ENCODE measurements at places on chromosomes 2 and 18.

GRCh38 chr2:186919296-186919695 lies 70.3 kb upstream of the ZSWIM2 start:
- DNase-seq: no peak

GRCh38 chr2:11141319-11141718 lies 13.9 kb upstream of the SLC66A3 start:
- DNase-seq: no peak

- no peak for DNase-seq
Measured at GRCh38 chr2:216649574-216649973, 16.4 kb downstream of the IGFBP2 start.

GRCh38 chr2:240921311-240921994 lies 15.3 kb downstream of the CROCC2 start:
- no peak for DNase-seq

DNA sequence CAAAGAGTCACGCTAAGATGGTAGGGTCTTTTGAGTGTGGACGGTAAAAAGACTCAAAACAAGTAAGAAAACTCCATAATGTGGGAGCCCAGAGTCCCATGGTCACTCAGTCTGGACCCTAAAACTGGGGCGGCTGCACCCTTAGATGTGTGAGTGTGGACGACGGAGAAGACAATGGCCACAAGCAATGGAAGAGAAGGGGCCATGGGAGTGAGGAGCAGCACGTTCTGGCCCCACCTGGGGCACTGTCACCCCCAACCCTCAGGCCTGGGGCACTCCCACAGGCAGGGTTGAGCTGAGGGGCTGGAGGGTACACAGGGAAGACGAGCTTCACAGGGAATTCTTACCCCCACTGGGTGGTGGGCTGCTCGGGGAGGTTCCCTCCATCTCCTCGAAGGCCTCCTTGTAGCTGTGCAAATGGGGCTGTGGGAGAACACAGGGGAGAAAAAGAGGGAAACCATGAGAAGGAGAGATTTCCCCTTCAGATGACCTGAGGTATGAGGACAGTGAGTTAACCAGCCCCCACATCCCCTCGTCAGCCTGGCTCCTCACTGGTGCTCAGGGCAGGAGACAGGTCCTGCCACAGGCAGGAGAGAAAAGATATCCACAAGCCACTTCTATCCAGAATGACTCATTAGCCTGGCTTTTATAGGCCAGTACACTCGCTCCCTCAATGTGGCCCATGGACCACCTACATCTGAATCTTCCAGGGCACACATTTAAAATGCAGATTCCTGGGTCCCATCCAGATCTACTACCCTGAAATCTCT lies 167.9 kb downstream of the TNS1 start:
- no peak for DNase-seq

- no peak for DNase-seq
Measured at GRCh38 chr18:3054780-3055179, 41.8 kb upstream of the LPIN2 start.

- DNase-seq: no peak
Measured at GRCh38 chr2:1801541-1801940, 57.2 kb upstream of the PXDN start.

DNA sequence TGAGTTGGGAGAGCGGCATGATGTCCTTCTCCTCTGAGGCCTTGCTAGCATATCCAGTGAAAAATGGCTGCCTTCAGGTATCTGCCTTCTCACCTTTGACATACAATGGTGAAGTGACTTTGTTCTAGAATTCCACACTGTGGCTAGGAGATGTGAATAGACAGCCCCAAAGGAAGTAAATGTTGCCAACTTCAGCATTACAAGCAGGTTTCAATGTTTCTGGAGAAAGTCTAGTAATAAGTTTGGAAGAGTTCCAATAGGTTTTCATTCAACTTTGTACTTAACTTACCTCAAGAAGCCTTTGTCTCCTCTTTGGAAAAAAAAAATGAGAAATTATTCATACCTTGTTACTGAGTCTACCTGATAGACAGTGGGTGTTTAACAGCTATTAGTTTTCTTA lies 421.3 kb upstream of the MMADHC start:
- DNase-seq: no peak

GRCh38 chr2:67829470-67829869 lies 233.3 kb downstream of the C1D start:
- DNase-seq: no peak

- DNase-seq: no peak
Measured at GRCh38 chr2:108029912-108030311, 43.6 kb downstream of the SLC5A7 start.

Measured in NCI-H524 treated with DMSO at 0.1 percent for 48 hours (cell line).